Naive thymus-derived CD4-positive, alpha-beta T cell (primary cell): ENCODE measurements at places on chromosomes 2 and 18. TPM values are rescaled to one million over a fixed set of nuclear protein-coding genes. Genes with fewer than 3 reads are reported as not detected.

CD207 gene
- 0.27 TPM for total RNA-seq

MYCN gene
- 0.27 TPM for total RNA-seq

RTP5 gene
- total RNA-seq = not detected in 2 replicates

GCKR gene
- not detected for total RNA-seq

PROKR1 gene
- total RNA-seq = not detected

LHCGR gene
- total RNA-seq = not detected

EGR4 gene
- 0.15 and 0.23 TPM in 2 replicates for total RNA-seq

RASGRP3 gene
- 1.5 TPM for total RNA-seq

CTIF gene
- total RNA-seq = 2.0 and 3.1 TPM in 2 replicates

CD8B gene
- total RNA-seq = 2.4 TPM

BCL11A gene
- total RNA-seq = not detected in 2 replicates

MEP1B gene
- total RNA-seq = not detected in 2 replicates

AOX1 gene
- 0.13 and 0.34 TPM in 2 replicates for total RNA-seq

POTEI gene
- not detected for total RNA-seq

ARHGAP25 gene
- 139 TPM for total RNA-seq

TRIB2 gene
- 119 TPM for total RNA-seq

HAAO gene
- total RNA-seq = not detected

SERPINB3 gene
- not detected for total RNA-seq

FEV gene
- total RNA-seq = not detected

IL1A gene
- total RNA-seq = 0.42 TPM

NMUR1 gene
- total RNA-seq = 1.1 and 1.4 TPM in 2 replicates

DUSP11 gene
- 54.1 TPM for total RNA-seq

TNFRSF11A gene
- total RNA-seq = 0.68 TPM

IL37 gene
- not detected for total RNA-seq

RUFY4 gene
- total RNA-seq = 2.4 TPM

TGFA gene
- 2.7 TPM for total RNA-seq

GLI2 gene
- not detected for total RNA-seq

GEN1 gene
- total RNA-seq = 8.0 TPM

PRKAG3 gene
- total RNA-seq = not detected

MROH2A gene
- not detected for total RNA-seq

NT5C1B gene
- not detected for total RNA-seq

SPP2 gene
- not detected in 2 replicates for total RNA-seq

NT5DC4 gene
- total RNA-seq = not detected in 2 replicates

DRC1 gene
- not detected for total RNA-seq

ZNF512 gene
- total RNA-seq = 59.5 TPM

PGAP1 gene
- 6.4 TPM for total RNA-seq

WNT10A gene
- total RNA-seq = 4.2 TPM

TAF4B gene
- total RNA-seq = 12.0 TPM

NAT8 gene
- total RNA-seq = not detected

RND3 gene
- total RNA-seq = not detected in 2 replicates

C2orf72 gene
- not detected for total RNA-seq

CLEC4F gene
- total RNA-seq = not detected

SKA1 gene
- total RNA-seq = 0.27 TPM

GALR1 gene
- total RNA-seq = not detected

NPPC gene
- total RNA-seq = not detected

UGT1A4 gene
- not detected for total RNA-seq

RESP18 gene
- not detected in 2 replicates for total RNA-seq

LRP1B gene
- total RNA-seq = not detected in 2 replicates

HOXD3 gene
- total RNA-seq = not detected in 2 replicates

FBXO15 gene
- total RNA-seq = 4.8 TPM

CPO gene
- total RNA-seq = 0.32 TPM

DNER gene
- total RNA-seq = not detected

STPG4 gene
- total RNA-seq = not detected

CROCC2 gene
- total RNA-seq = not detected

REG3G gene
- total RNA-seq = not detected

CD302 gene
- total RNA-seq = 1.3 TPM

IL18R1 gene
- 44.7 and 52.8 TPM in 2 replicates for total RNA-seq

HNMT gene
- total RNA-seq = 1.2 TPM
